ENCODE measurements at places on chromosomes 5 and 9. TPM values are rescaled to one million over a fixed set of nuclear protein-coding genes. Genes with fewer than 3 reads are reported as not detected.
A peak's percentile ranks its signal among the peaks of the same experiment; 100 is the strongest.

TRPM3 gene
- not detected for total RNA-seq

- H3K27ac ChIP-seq = no peak overlapping the region
- no peaks in the 10 kb centered on the region for H3K4me1 ChIP-seq
- no peak for DNase-seq
- H3K27me3 ChIP-seq = peaks cover 7% of the 10 kb centered on the region
Observed at GRCh38 chr9:71368157-71368556, 246.7 kb upstream of the TRPM3 start.

DNA sequence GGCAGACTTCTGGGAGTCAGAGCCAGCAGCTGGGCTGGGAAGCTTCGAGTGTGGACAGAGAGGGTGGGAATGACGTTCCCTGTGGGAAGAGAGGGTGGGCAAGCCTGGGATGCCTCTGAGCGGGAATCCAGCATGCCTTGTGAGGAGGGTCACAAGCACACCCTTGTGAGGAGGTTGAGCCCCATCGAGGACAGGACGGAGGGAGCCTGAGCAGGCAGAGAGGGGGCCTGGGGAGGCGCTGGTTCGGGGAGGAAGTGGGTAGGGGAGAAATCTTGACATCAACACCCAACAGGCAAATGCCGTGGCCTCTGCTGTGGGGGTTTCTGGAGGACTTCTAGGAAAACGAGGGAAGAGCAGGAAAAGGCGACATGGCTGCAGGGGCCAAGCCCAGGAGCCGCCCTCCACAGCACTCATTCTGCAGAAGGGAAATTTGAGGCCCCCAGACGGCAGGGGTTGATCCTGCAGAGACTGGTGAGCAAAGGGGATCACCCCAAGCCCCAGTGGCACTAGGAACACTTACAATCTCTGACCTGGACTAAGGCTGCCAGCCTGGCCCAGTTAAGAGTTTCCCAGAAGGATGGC lies 1.1 kb upstream of the IL13 start:
- H3K27me3 ChIP-seq = no peaks in the 10 kb centered on the region
- H3K27ac ChIP-seq = no peak overlapping the region
- no peaks in the 10 kb centered on the region for H3K36me3 ChIP-seq
- no peaks in the 10 kb centered on the region for H3K4me1 ChIP-seq
- no peak overlapping the region for H3K4me3 ChIP-seq
- DNase-seq = no peak

GRCh38 chr9:4541856-4542255 lies 51.6 kb downstream of the SLC1A1 start:
- H3K4me3 ChIP-seq = no peak overlapping the region
- H3K36me3 ChIP-seq = no peaks in the 10 kb centered on the region
- no peak overlapping the region for H3K27ac ChIP-seq
- no peak for DNase-seq

DNA sequence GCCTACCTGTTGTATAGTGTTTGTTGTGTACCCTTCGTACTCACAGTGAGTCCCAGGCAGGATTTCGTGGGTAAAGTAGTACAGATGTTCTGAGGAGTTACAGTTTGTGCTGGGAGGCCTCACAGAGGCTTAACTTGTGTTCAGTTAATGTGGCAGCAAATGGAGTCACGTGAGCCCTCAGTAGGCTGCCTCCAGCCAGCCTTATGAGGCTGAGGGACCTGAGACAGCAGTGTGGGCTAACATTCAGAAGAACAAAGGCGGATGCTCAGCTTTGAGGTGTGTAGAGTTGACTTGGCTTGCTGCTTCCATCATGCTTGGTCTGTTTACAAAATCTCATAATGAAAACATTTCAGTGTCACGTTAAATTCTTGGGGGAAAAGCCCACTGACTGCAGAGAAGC lies 118.1 kb downstream of the TRIO start:
- no peak overlapping the region for H3K27ac ChIP-seq
- no peak overlapping the region for H3K4me3 ChIP-seq
- DNase-seq = no peak
- no peaks in the 10 kb centered on the region for H3K27me3 ChIP-seq

DNA sequence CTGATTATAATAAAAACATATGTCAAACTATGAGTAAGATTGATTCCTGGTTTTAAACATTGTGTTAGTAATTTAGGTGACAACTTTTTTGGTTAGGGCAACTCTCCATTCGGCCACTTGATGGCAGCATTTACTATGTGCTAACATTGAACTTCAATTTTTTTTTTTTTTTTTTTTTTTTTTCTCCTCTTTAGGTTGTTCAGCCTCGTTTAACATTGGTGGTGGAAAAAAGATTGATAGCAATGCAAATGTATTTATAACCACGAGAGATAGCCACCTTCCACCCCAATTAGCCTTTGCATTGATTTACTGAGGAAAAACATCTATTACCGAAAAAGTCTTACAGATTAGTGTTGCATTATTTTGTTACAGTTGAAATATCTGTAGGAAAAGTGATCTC lies 159.1 kb downstream of the CSNK1G3 start:
- DNase-seq = peak; percentile 66
- H3K27ac ChIP-seq = no peak overlapping the region
- H3K27me3 ChIP-seq = no peaks in the 10 kb centered on the region

TAF11L5 gene
- not detected for total RNA-seq

- no peaks in the 10 kb centered on the region for H3K36me3 ChIP-seq
- no peaks in the 10 kb centered on the region for H3K4me1 ChIP-seq
- H3K4me3 ChIP-seq = no peak overlapping the region
- no peaks in the 10 kb centered on the region for H3K27me3 ChIP-seq
- DNase-seq = peak; percentile 63
- no peak overlapping the region for H3K27ac ChIP-seq
Observed at GRCh38 chr5:33641744-33642505, 201.2 kb downstream of the TARS1 start.

GRCh38 chr9:74172874-74173273 lies 324.3 kb upstream of the RORB start:
- no peaks in the 10 kb centered on the region for H3K27me3 ChIP-seq
- no peaks in the 10 kb centered on the region for H3K36me3 ChIP-seq
- no peaks in the 10 kb centered on the region for H3K4me1 ChIP-seq
- H3K4me3 ChIP-seq = no peak overlapping the region
- no peak overlapping the region for H3K27ac ChIP-seq
- no peak for DNase-seq

DNA sequence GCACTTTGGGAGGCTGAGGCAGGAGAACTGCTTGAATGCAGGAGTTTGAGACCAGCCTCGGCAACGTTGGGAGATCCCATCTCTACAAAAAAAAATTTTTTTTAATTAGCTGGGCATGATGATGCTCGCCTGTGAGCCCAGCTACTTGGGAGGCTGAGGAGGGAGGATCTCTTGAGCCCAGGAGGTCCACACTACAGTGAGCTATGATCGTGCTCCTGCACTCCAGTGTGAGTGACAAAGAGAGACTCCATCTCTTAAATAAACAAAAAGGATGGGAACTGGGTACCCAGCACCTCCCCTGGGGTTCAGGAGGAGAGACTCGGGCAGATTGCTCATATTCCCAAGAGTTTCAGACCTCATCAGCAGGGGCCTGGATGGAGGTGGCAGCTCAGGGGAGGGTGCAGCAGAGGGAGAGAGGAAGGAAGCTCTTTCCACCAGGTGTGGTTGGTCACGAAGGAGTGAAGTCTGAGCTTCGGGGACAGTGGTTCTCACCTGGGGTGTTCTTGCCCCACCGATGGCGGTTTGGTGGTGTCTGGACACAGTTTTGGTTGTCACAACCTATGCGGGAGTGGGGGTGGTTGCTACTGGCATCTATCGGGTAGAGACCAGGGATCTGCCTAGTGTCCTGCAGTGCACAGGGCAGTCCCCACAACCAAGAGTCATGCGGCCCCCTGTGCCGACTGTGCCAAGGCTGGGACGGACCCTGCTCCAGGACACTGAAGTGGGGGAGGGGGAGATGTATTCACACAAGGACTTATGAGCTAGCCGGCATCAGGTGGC lies 72.7 kb downstream of the ANKRD33B start:
- no peaks in the 10 kb centered on the region for H3K27me3 ChIP-seq
- no peak overlapping the region for H3K4me3 ChIP-seq
- H3K4me1 ChIP-seq = peaks cover 13% of the 10 kb centered on the region

DNA sequence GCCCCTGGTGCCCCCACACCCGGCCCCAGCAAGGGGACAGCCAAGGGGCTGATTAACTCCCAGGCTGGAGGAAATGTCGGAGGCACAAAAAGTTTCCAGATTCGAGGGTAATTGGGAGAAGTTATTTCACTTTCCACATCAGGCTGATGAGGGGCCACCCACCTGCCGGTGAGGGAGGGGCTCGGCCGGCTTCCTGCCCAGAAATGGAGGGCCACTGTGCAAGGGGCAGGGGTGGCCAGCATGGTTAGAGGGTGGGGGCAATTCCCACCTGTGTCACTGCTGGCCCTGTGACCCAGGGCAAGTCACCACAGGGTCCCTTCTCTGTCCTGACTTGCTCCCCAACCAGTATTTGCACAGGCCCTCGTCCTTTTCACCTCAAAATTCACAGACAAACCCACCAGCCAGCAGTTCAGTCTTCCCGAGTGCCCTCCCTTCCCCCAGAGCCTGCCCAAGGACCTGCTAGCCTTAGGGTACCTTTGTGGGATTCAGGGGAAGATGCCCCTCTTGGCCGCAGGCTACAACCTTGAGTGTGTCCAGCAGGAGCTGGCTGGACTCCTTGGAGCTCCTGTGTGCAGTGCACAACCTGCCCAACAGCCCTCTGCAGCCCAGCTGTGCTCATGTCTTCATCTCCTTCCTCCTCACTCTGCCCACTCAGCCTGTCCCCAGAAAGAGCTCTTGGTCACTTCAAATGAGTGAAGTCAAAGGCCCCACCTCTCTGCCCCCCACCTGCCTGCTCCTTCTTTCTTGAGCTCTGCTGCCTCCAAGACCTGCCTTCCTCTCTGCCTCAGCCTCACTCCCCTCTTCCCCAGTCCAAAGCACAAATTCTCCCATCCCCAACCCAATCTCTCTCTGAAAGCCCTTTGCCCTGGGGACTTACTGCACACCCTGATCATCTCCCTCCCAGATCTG lies 130.5 kb downstream of the BARX1 start:
- no peak for DNase-seq
- H3K36me3 ChIP-seq = no peaks in the 10 kb centered on the region
- no peaks in the 10 kb centered on the region for H3K27me3 ChIP-seq
- no peak overlapping the region for H3K4me3 ChIP-seq

DNA sequence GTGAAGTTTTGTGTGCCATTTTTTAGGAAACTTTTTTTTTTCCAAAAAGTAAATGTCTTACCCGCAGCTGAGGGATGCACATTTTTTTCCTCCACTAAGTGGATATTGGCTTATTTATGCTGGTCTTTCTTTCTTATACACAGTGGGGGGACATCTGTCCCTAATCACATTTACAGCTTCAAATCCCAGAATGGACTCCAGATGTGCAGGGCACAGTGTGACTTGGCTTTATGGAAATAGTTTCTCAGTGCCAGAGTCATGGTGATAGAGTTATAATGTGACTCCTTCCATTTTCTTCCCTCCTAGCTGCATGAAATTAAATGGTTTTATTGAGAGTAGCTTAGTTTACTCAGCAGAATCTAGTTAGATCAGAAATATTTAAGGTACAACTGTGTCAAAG lies 66.5 kb downstream of the SV2C start:
- no peak overlapping the region for H3K27ac ChIP-seq
- H3K4me3 ChIP-seq = no peak overlapping the region
- H3K4me1 ChIP-seq = no peaks in the 10 kb centered on the region
- DNase-seq = no peak
- no peaks in the 10 kb centered on the region for H3K36me3 ChIP-seq

GRCh38 chr5:43270645-43271044 lies 42.6 kb downstream of the HMGCS1 start:
- H3K27ac ChIP-seq = no peak overlapping the region
- no peaks in the 10 kb centered on the region for H3K27me3 ChIP-seq
- peaks cover 5% of the 10 kb centered on the region for H3K4me1 ChIP-seq
- DNase-seq = no peak

SLC6A3 gene
- total RNA-seq = not detected

DNA sequence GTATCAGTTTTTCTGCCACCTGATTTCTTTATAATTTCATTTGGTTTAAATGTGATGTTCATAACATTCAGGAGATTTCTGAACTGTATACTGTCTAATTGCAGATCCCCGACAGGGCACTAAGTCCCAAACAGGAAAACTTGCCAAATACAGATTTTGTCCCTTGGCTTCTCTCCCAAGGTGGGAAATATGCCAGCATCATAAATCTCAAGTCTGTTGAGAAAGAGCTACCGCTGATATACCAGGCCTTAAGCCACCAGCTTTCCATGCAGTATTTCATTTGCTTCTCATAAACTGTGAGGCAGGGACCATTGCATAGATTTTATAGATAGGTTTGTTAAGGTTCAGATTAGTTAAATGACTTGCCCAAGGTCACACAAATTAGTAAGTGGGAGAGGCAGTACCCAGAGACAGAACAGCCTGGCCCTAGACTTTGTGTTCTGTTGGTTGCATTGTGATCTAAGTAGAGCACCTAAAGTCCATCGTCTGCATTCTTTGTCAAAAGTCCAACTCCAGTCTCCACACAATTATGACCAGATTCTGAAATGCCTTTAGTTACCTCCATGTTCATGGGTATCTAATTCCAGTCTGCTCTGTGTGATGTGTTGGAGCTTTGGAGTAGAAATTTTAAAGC lies 16.2 kb downstream of the GPR21 start:
- no peak overlapping the region for H3K4me3 ChIP-seq
- no peak for DNase-seq
- no peaks in the 10 kb centered on the region for H3K27me3 ChIP-seq
- H3K27ac ChIP-seq = no peak overlapping the region

- no peak overlapping the region for H3K27ac ChIP-seq
- no peaks in the 10 kb centered on the region for H3K36me3 ChIP-seq
- no peak for DNase-seq
- no peaks in the 10 kb centered on the region for H3K27me3 ChIP-seq
Observed at GRCh38 chr9:35538361-35539234, 48.7 kb downstream of the RUSC2 start.

DNA sequence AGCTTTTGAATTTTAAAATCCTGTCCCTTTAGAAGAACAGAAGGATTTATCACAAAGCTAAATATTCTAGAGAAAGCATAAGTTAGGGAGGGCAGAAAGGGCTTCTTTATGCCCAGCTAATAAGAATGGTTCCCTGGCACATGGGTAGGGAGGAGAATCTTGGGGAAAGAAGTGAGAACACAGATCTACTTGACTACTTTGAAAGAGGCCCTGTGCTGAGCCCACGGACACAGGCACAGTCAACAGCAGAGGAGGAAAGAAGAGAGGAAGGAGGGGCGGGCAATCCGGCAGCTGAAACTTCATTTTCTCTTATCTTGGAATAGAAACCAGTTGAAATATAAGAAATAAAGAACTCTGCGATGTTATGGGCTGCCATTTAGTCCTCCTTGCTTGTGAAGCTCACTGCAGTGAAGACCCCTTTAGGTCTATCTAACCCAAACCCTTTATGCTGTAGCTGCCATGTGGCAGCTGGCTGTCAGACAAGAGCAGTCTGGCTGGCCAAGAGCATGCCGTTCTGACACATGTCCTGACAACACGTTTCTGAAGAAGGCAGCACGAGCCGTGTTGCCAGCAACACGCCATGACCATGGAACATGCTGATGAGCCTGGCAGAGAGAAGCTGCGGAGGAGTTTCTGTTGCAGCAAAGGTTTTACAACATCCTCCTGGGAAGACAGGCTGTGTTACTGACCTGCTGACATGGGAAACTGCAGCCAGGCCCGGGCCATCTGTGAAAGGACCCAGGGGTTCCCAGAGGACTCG lies 34.2 kb downstream of the ABLIM3 start:
- no peaks in the 10 kb centered on the region for H3K36me3 ChIP-seq
- peak overlapping the region; percentile 86 for H3K27ac ChIP-seq
- H3K4me1 ChIP-seq = peaks cover 47% of the 10 kb centered on the region
- H3K4me3 ChIP-seq = no peak overlapping the region
- no peak for DNase-seq
- no peaks in the 10 kb centered on the region for H3K27me3 ChIP-seq

- no peaks in the 10 kb centered on the region for H3K36me3 ChIP-seq
- no peaks in the 10 kb centered on the region for H3K4me1 ChIP-seq
- 0 out of 2 replicates have a peak, but pooled peaks cover 3% of the 10 kb centered on the region for H3K27me3 ChIP-seq
- H3K27ac ChIP-seq = no peak overlapping the region
- H3K4me3 ChIP-seq = no peak overlapping the region
- no peak for DNase-seq
Observed at GRCh38 chr9:134959971-134960310, 42.2 kb upstream of the FCN1 start.

Measured in PC-3 (cell line).